ENCODE measurements at places on chromosomes 13 and 19.

DNA sequence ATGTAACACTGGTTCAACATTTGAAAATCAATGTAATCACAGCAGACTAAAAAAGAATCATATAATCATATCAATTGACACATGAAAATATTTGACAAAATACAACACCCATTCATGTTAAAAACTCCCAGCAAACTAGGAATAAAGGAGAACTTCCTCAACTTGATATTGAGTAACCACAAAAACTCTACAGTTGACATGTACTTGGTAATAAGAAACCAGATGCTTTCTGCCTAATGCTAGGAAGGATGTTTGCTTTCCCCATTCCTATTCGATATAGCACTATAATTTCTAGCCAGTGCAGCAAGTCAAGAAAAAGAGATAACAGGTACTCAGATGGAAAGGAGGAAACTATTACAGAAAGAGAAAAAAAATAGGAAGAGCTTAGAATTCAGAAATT, 26.9 kb downstream of the UFM1 start:
- no peak for DNase-seq

GRCh38 chr13:24893863-24894262, 129.9 kb downstream of the RNF17 start:
- DNase-seq = no peak

DNA sequence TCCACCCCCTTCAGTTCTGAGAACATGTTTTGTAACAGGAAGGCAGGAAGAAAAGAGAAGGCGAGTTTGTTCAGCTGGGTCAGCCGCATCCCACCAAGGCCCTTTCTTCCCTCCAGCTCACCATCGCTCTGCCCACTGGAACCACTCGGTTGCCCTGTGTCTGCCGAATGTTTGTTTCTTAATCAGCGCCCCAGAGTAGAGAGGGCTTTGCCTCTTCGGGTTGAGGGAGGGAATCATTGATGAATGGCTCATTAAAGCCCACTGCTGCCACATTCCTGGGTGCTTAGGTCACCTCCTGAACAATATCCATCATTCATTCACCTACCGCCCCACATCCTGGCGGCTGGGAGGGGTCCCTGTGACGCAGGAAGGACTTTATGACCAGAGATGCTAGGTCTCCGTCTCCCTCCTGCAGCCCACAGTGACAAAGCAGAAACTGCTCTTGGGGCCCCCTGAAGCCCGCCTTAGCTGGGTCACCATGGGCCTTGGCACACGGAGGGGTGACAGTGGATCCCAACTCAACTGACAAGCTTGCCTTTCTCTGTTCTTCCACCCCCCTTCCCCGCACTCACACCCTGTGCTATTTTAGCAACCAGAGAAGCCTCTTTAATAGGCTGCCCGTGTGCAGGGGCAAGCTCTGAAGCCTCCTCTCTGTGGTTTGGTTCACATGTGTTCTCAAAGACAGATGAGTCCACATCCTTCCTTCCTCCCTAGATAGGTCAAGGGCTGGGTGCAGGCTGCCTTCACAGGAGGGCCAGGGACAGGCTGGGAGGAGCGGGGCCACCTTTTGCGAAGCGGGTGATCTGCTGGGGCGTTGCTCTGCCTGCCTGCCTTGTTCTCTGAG, 46.2 kb downstream of the ACTN4 start:
- no peak for DNase-seq

DNA sequence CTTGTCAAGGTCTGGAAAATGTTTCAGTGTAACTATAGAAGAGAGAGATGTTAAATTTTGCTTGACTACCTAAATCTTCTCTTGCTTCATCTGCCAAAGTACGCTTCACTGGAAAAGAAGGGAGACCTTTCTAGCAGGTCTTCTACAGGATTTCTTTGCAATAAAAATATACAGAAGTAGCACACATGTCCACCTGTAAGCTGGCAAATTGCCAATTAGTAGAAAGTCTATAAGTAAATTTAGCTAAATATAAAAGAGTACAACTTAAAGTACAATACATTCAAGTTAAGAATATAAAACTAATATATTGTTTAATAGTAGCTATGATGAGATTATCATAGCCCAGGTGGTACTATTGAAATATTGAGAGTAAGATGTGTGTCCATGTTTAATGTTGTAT, 128.5 kb upstream of the EDNRB start:
- no peak for DNase-seq

DNA sequence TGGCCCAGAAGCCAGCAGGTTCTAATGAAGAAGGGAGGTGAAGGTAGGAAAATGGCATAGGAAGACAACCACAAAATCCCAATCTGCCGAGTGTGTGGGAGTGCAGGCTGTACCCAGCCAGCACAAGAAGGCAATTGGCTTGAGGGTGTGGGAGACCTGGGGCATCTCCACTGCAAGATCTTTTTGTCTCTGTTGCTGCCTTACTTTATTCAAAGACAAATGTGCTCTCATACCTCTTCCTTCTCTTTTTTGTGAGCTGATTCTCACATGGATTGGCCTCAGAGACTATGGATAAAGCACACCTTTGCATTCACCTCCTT, 183.6 kb downstream of the ZNF536 start:
- DNase-seq = no peak

GRCh38 chr13:71214821-71215220, 652.2 kb downstream of the DACH1 start:
- no peak for DNase-seq

DNA sequence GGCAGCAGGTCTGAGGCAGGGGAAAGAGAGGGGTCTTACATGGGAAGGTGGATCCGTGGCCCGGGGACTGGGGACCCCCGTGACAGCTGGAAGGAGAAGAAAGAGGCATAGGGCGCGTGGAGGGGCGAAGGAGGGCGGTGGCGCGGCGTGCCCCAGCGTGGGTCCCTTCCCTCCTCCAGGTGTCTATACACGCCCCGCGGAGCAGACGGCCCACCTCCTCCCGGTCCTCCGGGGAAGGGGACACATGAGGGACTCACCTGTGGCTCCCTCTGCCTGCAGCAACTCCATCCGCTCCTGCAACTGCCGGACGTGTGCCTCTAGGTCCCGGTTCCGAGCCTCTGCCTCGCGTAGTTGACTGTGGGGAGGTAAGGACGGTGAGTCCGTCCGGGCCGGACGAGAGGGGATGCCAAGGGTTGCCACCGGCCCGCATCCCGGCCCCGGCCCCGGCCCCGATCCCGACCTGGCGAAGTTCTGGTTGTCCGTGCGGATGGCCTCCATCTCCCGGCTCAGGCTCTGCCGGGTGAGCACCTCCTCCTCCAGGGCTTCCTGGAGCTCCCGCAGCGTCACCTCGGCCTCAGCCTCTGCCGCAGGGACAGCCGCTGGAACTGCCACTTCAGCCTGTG, 2.4 kb upstream of the SIX5 start:
- no peak for DNase-seq

DNA sequence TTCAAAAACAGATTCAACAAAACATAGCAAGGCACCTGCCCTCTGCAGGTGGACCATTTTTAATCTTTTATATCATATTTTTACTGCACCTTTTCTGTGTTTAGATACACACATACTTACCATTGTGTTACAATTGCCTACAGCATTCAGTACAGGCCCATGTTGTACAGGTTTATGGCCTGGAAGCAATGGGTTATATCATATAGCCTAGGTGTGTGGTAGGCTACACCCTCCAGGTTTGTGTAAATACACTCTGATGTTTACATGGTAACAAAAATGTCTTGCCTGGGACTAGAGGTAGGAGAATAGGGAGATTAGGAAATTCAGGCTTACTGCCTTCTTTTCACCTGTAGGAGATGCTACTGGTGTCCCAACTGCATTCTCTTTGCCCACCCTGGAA, 8.2 kb upstream of the UBAC2 start:
- DNase-seq = no peak

GRCh38 chr13:46556418-46556779, 3.4 kb downstream of the LRCH1 start:
- no peak for DNase-seq

- no peak for DNase-seq
Observed at GRCh38 chr19:14004619-14005348, 1.3 kb downstream of the RFX1 start.

DNA sequence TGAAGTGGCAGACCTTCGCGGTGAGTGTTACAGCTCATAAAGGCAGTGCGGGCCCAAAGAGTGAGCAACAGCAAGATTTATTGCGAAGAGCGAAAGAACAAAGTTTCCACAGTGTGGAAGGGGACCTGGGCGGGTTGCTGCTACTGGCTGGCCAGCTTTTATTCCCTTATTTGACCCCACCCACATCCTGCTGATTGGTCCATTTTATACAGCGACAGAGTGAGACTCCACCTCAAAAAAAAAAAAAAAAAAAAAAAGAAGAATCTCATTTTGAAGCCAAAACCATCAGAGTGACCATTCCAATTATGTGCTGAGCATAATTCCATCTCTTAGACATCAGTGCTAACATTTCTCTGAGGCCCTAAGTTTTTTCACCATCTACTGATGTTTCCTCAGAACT, 1.9 kb upstream of the ZNF552 start:
- no peak for DNase-seq

GRCh38 chr19:6654347-6655310, 15.3 kb downstream of the TNFSF14 start:
- no peak for DNase-seq

DNA sequence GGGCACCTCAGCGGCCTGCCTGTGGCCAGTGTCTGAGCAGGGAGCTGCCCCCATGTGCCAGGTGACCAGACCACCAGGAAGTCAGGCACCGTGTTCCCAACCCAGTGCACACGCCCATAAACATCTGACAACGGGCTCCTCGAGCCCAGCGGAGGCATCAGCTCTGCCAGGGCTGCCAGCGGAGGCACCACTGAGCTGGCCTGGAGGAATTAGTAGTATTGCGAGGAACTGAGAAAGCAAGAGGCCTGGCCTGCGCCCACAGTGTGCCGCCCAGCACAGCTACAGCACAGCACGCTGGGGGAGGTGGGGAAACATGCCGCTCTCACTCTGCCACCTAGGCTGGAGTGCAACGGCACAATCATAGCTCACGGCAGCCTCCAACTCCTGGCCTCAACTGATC, 44.6 kb downstream of the ANKRD27 start:
- DNase-seq = no peak

DNA sequence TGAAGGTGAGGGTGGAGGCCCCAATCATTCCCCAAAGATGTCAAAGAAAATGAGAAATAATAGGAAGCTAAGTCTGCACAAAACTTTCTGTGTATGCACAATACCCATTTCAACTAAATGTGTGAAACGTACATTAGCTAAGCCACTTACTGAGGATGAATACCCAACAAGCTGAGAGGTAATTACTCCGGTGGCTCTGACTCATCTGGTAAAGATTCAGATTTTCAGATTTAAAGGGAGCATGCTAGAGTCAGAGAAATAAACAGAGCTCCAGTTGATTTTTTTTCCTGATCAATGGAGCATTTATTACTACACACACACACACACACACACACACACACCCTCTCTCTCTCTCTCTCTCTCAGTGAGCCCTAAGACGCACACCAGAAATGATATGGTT, 194.8 kb upstream of the ARGLU1 start:
- DNase-seq = no peak

GRCh38 chr19:28929006-28929405, 283.9 kb downstream of the UQCRFS1 start:
- DNase-seq = no peak

GRCh38 chr13:23770428-23770827, 118.8 kb downstream of the MIPEP start:
- no peak for DNase-seq

DNA sequence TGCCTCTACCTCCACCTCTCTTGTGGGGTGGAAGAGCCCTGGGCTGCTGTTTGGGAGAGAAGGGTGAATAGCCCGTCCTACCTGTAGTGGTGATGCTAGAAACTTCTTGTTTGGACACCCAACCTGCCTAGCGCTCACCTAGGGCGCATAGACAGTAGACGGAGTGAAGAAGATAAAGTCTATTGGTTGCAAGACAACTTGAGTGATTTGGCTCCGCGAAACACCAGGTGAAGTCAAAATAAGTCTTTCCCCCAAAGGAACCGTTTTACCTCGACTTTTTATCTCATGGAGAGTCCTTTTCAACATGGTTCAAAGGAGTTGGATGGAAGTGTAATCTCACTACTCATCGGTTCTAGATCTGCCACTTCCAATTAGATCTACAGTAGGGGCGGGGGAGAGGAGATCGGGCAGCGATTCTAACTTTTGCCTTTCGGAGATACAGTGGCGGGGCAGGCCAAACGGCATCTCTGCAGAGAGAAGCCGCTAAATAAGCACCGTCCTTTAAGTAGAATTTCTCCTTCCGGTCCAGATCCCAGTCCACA, 694 bp upstream of the ZIC5 start:
- no peak for DNase-seq

GRCh38 chr19:56547535-56547934, 8.8 kb downstream of the ZFP28 start:
- no peak for DNase-seq

GRCh38 chr19:43620061-43621001, 902 bp upstream of the ZNF428 start:
- DNase-seq = no peak

DNA sequence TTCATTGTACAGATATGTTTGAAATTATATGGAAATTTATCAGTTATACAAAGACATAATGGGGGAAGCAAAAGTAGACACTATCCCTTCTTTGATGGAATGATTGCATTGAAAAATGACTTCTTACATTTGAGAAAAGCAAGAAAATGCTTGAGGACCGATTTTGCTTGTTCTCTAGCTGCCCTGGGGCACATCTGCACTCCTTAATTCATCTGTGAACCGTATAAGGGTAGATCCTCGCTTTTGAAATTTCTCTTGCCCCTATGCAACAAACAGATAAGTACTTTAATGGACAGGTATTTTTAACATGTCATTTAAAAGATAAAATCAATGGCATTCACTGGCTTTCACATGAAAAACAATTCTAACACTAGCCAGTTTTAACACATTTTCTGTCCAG, 13.5 kb upstream of the MLNR start:
- no peak for DNase-seq

DNA sequence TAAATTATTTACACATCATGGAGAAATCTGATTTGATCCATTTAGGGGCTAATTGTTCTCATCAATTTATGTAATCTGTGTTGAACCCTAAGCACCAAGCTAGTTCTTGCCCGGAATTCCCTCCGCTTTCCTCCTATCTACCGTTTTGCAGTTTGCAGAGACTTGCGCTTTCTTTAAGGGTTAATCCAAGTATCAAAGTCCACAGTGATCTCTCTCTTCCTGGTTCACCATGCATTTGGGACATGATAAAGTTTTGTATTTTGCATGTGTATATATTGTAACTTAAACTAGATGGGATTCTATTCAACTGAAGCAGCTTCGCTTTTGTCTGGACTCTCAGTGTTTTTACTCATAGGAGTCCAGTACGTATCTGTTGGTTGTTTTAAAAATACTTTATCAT, 13.8 kb upstream of the KLF5 start:
- no peak for DNase-seq

Measured in stimulated activated naive CD4-positive, alpha-beta T cell (primary cell).